GM06990 (cell line): ENCODE measurements at places on chromosomes 4 and X.

DNA sequence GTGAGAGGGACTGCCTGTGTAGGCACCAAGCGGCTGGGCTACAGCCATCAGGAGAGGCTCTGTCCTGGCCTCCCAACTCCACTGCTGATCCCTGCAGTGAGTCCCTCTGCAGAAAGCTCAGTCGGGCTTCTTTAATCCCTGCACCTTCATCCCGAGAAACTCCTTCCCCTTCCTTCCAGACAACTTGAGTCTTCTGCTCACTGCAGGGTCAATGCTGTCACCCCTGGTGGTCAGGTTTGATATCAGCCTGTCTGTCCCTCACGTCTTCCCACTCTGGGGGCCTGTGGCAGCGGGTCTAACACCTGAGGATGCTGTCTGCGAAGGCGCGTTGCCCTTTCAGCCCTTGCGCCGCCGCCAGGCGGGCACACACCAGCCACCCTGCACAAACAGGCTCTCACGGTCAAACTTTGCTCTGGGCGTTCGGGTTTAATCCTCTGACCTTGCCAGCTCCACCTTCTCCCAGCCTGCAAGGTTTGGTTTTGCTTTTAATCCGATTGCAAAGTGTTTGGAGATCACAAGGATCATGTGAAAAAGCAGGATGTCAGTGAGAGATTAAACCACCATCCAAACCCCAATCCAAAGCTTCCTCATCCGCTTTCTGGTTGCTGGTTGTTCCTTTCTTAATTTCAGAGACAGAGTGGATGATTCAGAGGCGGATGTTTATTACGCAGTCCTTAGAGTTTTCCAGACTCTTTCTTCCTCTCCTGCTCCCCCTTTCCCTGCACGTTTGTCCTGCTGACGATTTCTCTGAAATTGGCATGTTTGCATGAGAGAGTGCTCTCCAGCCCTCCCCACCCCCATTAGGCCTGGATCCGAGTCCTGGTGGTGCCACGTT, 74.8 kb upstream of the SLC34A2 start:
- DNase-seq: no peak

GRCh38 chr4:136763919-136764318, 768.4 kb downstream of the PCDH18 start:
- no peak for DNase-seq

- no peak for DNase-seq
Observed at GRCh38 chr4:120918788-120919187, 3.7 kb downstream of the PRDM5 start.

DNA sequence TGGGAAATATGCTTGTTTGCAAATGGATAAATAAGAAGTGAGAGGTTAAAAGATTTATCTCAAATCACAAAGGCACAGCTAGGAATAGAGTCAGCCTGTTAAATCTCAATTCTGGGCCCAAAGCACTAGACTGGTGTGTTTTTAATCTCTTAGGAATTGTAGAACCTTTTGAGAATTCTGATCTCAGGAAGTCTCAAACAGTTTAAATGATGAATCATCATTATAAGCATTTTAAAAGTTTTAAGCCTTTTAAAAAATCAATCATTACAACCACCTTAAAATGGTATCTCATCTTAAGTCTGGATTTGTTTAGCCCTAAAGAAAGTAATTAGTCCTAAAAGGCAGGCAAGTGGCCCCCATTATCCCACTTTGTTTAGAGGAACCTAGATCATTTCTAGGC, 17.8 kb downstream of the DGKK start:
- no peak for DNase-seq

DNA sequence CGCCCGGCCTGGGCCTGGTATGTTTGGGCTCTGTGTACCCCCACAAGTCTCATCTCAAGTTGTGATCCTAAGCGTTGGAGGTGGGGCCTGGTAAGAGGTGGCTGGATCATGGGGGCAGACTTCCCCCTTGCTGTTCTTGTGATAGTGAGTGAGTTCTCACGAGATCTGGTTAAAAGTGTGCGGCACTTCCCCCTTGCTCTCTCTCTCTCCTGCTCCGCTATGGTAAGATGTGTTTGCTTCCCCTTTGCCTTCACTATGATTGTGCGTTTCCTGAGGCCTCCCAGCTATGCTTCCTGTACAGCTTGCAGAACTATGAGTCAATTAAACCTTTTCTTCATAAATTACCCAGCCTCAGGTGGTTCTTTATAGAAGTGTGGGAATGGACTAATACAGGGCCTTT, 53.0 kb downstream of the CHST7 start:
- no peak for DNase-seq
